ENCODE measurements at places on chromosomes 3 and 15.

GRCh38 chr15:77959432-77959879 is 118.1 kb downstream of the TBC1D2B start:
- peak; percentile 54 for DNase-seq

DNA sequence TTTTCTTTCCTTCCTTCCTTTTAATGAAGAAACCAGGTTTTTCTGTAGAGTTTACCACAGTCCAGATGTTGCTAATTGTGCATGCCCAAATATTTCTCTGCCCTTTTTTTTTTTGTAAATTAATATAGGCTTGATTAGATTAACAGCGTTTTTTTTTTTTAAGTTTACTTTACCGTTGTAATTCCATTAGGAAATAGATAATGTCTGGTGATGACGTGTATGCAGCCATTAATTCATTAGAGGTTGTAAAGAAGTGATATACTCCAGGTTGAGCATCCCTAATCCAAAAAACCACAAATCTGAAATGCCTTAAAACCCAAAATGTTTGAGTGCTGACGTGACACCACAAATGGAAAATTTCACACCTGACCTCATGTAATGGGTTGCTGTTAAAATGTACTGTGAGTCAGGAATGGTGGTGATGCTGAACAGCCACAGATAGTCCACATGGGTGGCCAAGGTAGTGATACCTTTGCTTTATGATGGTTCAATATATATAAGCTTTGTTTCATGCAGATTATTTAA is 43.2 kb downstream of the KNL1 start:
- DNase-seq, result no peak

- DNase-seq, result no peak
Observed at GRCh38 chr15:57231559-57231958, 144.7 kb upstream of the CGNL1 start.

- no peak for DNase-seq
Observed at GRCh38 chr3:45515999-45516725, 78.4 kb upstream of the LIMD1 start.

- no peak for DNase-seq
Observed at GRCh38 chr3:29760226-29760685, 479.4 kb downstream of the RBMS3 start.

DNA sequence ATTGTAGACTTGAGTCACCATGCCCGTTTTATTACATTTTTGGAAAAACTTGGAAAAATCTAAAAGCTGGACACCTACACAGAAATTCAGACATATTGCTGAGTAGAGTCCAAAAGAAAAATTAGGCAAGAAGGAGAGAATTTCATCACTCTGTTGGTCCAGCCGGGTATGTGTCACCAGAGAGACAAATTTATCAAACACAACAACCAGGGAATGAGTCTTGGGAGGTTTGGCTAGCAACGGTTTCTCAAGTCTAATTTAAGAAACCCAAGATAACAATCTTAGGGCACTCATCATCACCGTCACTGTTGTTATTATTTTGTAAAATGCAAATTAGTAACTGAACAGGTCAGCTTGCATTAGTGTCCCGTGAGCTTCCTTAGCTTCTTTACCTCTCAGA is 197.5 kb upstream of the C2CD4B start:
- DNase-seq, result no peak

Measured in stimulated activated CD8-positive, alpha-beta memory T cell treated with anti-CD3 and anti-CD28 coated beads, Interleukin-7, amount 100 ng/mL, for 1 hour (primary cell).